Skeletal muscle cell (primary cell): ENCODE measurements at places on chromosomes 2 and 18.
A peak's percentile ranks its signal among the peaks of the same experiment; 100 is the strongest.

GRCh38 chr18:49848115-49848514 lies 34.8 kb upstream of the ACAA2 start:
- no peak for DNase-seq

DNA sequence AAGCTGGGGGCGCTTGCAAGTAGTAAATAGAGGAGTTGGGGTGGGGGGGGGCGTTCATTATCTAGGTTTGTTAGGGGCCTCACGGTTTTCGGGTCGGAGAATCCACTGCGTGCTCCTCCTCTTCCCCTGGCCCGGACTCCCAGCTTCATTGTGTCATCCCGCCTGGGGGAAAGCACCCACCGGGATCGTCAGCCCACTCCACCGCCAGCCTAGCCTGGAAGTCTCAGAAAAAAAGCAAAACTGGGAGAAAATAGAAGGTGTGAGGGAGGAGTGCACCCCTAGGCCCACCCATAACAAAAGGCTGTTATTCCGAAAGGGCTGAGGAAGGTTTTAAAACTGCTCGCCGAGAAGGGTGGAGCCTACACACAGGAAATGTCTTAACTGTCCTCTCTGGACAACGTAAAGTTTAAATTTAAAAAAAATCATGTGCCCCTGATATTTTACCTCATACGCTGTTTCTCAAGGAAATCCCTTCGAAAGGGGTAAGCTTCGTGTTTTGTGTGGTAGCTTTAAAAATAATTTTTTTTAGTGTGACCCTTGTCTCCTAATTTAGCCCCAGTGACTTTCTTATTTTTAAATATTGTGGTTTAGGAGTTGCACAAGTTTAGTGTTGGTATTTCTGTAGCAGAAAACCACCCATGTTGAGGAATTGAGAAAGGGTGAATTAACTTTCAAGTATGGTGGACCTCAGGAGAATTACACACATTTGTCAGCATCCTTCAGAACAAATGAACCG lies 104.2 kb downstream of the SPTBN1 start:
- peak; percentile 44 for DNase-seq

- no peak for DNase-seq
Observed at GRCh38 chr2:65997961-65998360, 437.0 kb upstream of the MEIS1 start.

DNA sequence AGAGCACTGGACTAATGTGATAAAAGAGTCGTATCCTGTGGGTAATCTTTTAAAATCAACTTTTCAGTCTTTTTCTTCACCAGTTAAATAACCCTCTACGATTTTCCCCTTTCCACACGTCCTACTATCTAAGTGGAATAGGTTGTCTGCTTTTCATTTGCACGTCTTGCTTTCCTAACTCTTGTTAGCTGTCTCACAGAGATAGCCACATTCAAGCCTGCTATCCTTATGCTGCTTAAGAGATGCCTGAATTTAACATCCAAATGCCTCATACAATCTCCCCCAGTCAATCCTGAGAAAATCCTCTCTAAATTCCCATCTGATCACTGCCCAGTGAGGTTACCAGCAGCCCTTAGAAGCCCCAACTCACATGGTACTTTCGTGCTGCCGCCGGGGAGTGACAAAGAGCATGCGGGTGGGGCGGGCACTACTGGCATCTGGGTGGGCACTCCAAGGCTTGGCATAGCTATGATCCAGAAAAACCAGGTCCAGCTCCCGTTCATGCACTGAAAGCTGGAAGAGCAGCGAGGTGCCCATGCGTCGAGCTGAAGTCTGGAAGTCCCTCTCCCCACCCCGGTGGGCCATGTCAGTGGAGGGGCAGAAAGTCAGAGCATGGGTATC lies 1.5 kb downstream of the KANSL3 start:
- no peak for DNase-seq

DNA sequence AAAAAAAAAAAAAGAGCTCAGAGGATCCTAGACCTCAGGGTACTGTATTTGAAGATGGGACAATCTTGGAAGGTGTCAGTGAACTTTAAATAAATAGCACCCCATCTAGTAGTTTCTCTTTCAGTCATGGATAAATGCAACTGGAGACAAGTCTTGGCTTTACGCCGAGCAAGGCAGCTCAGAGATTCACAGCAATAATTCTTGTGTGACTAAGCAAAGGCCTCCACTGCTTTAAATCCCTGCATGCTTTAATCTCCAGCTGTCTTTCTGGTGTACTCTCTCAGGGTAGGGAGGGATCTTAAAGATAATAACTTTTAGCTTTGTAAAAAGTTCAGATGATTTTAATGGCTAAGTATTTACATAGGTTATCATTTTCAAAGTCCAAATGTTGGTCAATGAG lies 36.3 kb downstream of the NRXN1 start:
- DNase-seq: peak; percentile 69

DNA sequence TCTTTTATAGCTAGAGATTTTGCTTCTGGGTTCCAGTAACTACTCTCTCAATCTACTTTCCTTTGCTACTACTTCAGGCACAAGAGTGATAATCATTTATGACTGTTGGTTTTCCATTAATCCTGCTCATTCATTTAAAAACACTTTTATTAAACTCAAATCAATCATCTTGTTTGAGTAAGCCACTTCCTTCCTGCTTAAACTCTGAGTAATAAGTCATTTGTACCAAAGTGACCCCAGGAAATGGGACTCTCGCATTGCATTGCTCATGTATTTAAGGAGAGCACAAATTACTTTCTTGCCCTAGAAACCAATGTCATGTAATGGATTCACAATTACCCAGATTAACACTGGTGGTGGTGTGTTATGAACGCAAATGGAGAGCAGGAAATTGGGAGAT lies 270.7 kb upstream of the HNMT start:
- no peak for DNase-seq

- no peak for DNase-seq
Observed at GRCh38 chr2:240593703-240594451, 7.3 kb downstream of the CAPN10 start.

GRCh38 chr2:27566628-27567027 lies 16.2 kb upstream of the ZNF512 start:
- DNase-seq: peak; percentile 68

GRCh38 chr2:98547092-98547790 lies 61.1 kb downstream of the COA5 start:
- DNase-seq: no peak

GRCh38 chr2:28137221-28137620 lies 246.7 kb downstream of the BABAM2 start:
- DNase-seq: peak; percentile 94

DNA sequence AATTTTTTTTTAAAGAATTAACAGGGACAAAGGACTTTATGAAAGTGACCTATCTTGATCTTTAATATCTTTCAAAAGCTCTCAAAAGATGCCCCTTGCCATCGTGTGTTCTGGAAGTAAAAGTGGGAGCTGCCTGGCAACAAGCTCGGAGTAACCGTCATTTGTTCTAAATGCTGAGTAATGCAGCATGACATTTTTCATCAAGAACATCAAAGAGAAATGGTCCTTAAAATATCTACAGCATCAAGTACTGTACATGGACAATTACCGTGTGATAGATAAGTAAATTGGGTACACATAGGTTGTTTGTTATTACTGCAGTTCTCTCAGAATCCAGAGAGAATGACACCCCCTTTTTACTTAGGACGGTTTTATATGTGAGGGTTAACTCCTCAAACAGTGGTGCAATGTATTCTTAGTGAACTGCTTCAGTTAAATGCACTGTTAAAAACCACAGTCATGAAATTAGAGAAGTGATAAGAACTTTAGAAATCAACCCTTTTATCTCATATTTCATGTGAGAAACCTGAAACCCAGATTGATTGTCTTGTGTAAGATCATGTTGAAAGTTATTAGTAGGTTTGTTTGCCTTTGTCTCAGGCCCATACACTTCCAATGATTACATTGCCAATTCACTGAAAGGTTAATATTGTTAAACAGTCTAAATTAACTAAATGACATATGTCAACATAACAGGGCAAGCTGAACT lies 90.6 kb upstream of the HNMT start:
- DNase-seq: no peak

GRCh38 chr2:195520671-195521155 lies 136.3 kb upstream of the SLC39A10 start:
- peak; percentile 94 for DNase-seq

- DNase-seq: no peak
Observed at GRCh38 chr2:50344509-50345106, 687.3 kb downstream of the NRXN1 start.

DNA sequence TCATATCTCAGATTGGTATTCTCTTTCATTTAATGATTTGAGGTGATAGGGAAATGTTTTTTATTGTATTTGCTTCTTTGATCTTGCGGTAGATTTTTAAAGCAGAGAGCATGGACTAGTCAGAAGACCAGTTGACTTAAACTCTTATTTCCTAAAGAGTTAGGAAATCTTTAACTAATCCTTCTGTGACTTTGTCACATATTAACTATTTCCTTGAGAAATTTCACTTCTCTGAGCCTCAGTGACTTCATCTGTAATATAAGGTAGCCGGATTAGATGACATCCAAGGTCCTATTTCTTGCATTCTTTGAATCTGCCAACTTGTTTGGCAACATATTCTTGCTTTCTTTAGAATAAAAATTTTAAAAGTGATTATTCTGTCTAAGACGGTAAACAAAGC lies 55.6 kb downstream of the MTX2 start:
- no peak for DNase-seq

- DNase-seq: no peak
Observed at GRCh38 chr2:20599001-20599600, 51.8 kb downstream of the HS1BP3 start.

GRCh38 chr2:235854276-235854675 lies 313.9 kb downstream of the GBX2 start:
- DNase-seq: no peak

GRCh38 chr18:53745224-53745967 lies 479.1 kb downstream of the MBD2 start:
- peak; percentile 3 for DNase-seq
